ENCODE measurements at places on chromosomes 16 and 17. TPM values are rescaled to one million over a fixed set of nuclear protein-coding genes. Genes with fewer than 3 reads are reported as not detected.
A peak's percentile ranks its signal among the peaks of the same experiment; 100 is the strongest.

GRCh38 chr16:3023415-3023668 is 400 bp downstream of the HCFC1R1 start:
- peak; percentile 79 for DNase-seq

GRCh38 chr16:66569827-66570405 is 3.7 kb downstream of the CMTM1 start:
- DNase-seq, result no peak

- peak; percentile 54 for DNase-seq
These were observed 128.4 kb downstream of the WWOX start for GRCh38 chr16:78227855-78228254.

- no peak for DNase-seq
These were observed 53.9 kb upstream of the TMC5 start for GRCh38 chr16:19363740-19364139.

- peak; percentile 57 for DNase-seq
These were observed 123.1 kb downstream of the OR1D5 start for GRCh38 chr17:2940352-2940751.

CCL22 gene
- total RNA-seq, result not detected

- DNase-seq, result no peak
These were observed 18.9 kb downstream of the C16orf54 start for GRCh38 chr16:29726845-29727377.

- DNase-seq, result no peak
These were observed 27.6 kb downstream of the HELZ start for GRCh38 chr17:67217446-67217845.

GLYR1 gene
- 42.0 TPM for total RNA-seq

HBA1 gene
- 357 TPM for total RNA-seq

DNA sequence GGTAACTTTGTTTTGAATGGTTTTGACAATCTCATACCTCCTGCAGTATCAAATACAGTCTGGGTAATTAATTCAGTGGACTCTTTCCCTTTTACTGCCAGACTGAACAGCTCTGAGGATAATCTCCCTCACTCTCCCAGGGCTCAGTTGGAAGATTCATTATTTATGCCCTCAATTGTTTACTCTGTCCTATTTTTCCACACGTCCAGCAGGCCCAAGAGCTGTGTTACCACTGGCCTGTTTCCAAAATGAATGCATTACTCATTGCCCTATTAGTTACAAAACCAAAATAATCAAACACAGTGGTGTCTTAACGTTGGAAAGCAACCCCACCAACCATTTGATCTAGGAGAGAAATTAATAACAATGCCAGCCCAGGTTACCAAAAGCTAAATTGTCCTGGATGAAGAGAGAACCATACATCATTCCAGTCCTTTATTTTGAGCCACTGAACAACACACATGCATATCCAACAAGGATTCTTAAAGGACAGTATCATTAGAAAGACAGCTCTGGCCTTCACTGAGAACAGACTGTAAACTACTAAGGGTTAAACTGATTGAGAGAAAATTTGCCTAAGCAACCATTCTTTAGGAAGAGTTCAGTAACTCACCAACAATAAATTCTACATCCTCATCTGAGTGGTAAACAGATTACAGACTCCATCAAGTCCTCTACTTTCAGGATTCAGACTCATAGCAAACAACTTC is 34.5 kb downstream of the FAM222B start:
- DNase-seq, result peak; percentile 32

DNA sequence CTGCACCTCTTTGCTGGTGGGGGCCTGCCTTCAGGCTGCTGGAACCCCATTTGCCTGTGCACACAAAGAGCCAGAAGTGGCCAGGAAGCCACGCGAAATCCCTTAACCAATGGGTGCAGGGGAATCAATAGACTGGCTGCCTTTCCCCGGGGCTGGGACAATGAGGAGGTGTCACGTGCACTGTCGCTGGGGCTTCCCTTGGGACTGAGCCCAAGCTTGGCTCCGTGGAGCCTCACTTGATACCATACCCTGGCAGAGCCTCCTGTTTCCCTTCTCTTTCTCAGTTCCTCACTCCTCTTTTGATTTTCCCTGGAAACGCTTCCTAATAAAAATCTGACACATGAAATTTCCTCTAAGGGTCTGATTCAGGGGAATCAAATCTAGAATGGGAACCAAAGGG is 38.8 kb upstream of the C16orf82 start:
- no peak for DNase-seq

GRCh38 chr17:39028690-39029089 is 61.5 kb upstream of the FBXO47 start:
- no peak for DNase-seq

DNA sequence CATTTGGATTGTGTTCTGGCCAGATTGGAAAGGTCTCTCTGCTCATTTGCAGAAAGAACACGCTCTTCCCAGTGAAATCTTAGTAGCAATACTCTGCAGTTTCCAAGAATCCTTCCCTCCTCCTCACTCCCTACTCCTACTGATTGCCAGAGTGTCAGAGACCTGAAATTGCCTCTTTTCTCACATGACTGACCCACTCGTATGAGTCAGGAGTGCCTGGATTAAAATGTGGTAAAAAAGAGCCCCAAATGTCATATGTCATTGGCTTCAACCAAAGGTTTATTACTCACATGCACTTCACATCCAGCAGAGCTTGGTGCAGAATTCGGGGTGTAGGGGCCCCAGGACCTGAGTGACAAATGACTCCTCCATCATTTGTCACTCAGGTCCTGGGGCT is 39.7 kb upstream of the IRX3 start:
- DNase-seq, result no peak

- DNase-seq, result no peak
These were observed 652 bp downstream of the PRAC2 start for GRCh38 chr17:48723423-48724250.

DNA sequence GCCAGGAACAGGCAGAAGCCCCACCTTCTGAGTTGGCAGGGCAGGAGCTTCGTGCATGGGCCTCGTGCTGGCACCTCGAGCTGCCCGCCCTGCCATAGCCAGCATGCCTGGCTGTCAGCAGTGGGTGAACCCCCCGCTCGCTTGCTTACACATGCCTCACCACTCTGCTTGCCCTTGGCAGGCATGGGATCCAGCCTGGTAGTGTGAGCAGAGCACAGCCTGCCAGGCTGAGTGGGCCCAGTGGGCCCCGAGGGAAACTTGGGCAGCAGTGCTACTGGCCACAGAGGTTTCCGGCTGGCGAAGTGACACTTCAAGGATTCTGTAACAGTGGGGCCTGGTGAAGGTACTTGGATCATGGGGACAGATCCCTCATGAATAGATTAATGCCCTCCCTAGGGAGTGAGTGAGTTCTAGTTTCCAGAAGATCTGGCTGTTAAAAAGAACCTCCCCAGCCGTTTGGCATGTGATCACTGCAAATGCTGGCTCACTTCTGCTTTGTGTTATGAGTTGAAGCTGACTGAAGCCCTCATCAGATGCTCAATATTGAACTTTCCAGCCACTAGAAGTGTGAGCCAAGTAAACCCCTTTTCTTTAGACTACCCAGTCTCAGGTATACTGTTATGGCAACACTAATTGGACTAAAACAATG is 114.7 kb downstream of the BCAS3 start:
- no peak for DNase-seq

ABCC11 gene
- 0.41 TPM for total RNA-seq

RAB26 gene
- total RNA-seq, result not detected

GRCh38 chr17:74210191-74211140 is 2.9 kb upstream of the TTYH2 start:
- peak; percentile 80 for DNase-seq

CALB2 gene
- total RNA-seq, result 0.31 TPM

DNA sequence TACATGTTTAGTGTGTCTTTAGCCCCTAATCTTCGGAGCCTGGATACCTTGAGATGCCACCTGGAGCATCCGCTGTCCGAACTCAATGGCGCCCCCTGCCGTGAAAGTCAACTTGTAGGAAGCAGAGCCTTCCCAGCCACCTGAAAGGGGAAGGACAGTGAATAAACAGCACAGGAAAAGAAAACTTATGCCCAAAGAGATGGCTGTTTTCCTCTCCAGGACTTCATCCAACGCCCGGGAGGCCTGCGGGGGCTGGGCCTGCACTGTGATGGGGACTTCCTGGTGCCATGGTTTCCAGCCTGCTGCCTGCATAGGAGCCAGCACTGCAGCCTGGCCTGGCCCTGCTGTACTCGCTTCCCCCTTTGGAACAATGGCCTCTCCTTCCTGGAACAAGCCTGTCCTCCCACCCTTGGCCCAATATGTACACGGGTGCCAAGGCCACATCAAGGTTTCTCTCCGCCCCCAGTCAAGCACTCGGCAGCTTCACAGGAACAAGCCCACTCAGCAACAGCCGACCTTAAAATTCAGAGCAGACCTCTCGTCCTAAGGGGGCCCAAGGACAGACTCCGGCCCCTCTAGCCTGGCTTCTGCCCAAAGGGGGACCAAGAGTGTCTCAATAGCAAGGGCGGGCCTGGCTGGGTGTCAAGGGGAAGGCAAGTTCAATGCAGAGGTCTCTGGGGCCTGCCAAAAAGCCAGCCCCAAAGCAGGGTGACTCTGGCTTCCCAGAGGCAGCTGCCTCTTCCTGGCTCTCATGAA is 4.5 kb upstream of the UNC13D start:
- peak; percentile 80 for DNase-seq

GRCh38 chr17:43769859-43770258 is 8.9 kb downstream of the DUSP3 start:
- DNase-seq, result no peak

HEATR9 gene
- total RNA-seq, result not detected

KRT39 gene
- 1.8 TPM for total RNA-seq

PITPNM3 gene
- 7.2 TPM for total RNA-seq

ABCC12 gene
- total RNA-seq, result not detected

SCGB1C2 gene
- not detected for total RNA-seq

DNA sequence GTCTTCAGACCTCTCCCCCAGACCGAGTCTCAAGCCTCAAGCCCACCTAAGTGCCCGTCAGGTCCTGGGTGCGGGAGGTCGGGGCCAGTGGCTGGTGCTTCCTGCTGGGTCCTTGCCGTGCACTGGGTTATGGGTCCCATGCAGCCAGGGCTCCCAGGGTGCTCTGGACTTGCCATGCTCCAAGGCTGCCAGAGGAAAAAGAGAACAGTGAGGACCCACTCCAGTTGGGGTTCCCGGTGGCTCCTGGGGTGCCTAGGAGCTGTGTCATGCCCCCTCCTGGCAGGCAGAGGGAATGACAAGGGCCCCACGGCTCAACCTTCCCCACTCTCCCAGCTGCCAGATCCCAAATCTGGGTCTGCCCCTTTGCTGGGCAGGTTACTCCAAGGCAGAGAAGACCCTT is 3.8 kb downstream of the SNX20 start:
- no peak for DNase-seq

- DNase-seq, result no peak
These were observed 7.1 kb upstream of the LASP1NB start for GRCh38 chr17:38918129-38918913.

DNA sequence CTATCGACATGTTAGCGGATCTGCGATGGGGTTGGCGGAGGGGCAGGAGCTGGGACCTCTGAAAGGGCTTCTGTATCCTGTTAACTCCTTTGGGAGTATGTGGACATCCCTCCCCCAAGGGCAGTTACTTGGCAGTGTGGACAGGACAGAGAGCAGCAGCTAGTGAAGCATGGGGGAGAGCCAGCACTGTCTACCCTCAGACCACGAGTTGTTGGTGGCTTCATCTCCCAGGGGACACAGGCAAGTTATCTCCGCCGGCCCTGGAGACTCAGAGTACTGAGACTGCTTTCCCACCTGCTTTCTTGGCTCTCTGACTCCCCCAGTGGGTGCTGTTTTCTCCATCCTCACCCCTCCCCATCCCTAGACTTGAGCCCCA is 5.3 kb upstream of the GFAP start:
- no peak for DNase-seq

DNA sequence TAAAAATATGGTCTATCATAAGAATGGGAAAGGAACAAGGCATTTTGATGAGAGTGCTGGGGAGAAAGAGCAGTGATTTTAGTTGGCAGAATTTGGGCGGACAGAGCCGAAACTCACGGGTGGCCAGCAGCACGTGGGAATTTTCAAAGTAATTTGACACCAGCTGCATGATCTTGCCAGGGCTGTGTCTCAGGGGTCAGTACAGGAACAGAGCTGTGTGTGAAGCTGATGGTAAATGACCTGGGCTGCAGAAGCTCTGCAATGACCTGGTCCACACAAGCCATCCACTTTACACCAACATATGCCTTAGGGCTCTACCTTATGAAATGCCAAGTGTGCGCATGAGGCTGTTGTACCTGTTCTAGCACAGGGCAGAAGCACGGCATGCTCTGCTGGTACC is 112.0 kb downstream of the ZFHX3 start:
- peak; percentile 54 for DNase-seq

DNA sequence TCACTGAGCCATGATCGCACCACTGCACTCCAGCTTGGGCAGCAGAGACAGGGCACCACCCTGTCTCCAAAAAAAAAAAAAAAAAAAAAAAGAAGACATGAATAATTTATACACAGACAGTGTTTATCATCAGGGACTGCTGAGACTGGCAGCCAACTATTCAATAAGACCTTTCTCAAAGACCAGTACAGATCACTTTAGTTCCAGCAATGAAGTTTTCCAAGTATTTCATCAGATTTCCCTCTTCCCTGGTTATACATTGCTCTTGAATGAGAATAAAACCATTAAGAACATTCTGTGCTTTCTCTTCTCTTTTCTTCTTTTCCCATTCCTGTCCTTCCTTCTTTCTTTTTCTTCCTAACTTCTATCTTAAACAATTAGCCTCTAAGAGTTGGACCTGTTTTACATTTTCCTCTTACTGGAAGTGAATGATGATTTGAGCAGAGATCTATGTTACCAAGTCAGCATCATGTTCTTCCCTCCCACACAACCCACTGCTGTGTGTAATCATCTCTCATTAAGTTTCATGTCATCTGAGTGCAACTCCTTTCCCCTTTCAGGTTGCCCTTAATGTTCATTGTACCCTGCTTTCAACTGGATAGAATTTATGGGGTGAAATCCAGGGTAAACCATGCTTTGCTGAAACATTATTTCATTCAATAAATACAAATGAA is 35.9 kb upstream of the SMIM36 start:
- DNase-seq, result no peak

- DNase-seq, result no peak
These were observed 38.3 kb downstream of the STX8 start for GRCh38 chr17:9537177-9537776.

C17orf100 gene
- 0.72 TPM for total RNA-seq

DNA sequence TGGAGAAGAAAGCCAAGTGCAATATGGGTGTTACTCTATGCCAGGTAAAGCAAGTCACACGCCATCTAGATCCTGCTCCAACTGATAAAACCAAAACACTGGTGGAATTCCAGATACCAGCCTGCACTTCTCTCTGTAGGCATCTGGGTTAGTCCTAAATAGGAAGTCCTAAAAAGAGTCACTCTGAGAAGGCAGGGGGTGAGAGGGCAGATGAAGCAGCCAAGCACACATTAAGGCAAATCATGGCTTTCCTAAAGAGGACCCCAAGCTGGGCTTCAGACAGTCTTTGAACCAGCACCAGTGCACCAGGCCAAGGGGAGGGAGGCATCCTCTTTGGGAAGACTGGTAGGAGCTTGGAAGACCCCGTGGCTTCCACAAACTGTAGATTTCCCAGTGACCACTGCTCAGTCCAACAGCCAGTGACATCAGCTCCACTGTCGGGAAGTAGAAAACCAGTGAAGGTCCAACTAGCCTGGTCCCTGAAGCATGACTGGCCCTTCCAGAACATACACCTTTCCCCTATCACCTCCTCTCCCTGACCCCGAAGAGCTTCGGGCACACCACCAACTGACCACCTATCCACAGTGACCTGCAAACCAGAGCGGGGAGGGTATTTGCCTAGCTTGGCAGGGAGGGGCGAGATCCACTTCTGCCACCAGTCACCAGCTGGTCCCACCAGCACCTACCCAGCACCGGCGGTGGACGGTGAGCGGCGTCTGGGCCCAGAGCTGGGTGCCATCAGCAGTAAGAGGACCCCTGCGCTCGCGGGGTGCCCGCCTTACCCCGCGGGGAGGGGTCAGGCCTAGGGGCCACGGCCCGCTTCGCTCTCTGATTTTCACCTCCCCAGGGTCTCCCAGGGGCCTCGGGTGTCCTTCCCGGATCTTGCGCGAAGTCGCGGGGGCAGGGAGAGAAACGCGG is 1.0 kb downstream of the LITAF start:
- DNase-seq, result no peak

Measured in tongue (tissue), 3 donors.